ENCODE measurements at places on chromosomes 4 and X.

DNA sequence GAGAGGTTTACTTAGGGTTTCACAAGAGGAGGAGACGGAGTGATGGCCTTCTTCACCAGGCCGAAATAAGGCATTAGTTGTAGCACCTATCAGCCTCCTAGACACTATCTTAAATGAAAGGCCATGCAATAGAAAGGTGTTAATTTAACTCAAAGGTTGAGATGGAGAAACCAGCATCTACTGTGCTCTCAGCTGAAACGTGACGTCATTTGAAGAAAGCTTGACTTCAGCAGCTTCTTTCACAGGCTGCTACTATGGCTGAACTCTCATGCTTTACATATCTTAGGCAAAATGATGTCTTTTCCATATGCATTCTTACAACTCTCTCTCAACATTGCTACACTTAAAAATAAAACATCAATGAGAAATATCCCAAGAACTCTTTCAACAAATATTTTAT, 99.6 kb downstream of the GUCY2F start:
- no peak for DNase-seq

- no peak for DNase-seq
Observed at GRCh38 chr4:71239365-71239764, 99.5 kb upstream of the SLC4A4 start.

DNA sequence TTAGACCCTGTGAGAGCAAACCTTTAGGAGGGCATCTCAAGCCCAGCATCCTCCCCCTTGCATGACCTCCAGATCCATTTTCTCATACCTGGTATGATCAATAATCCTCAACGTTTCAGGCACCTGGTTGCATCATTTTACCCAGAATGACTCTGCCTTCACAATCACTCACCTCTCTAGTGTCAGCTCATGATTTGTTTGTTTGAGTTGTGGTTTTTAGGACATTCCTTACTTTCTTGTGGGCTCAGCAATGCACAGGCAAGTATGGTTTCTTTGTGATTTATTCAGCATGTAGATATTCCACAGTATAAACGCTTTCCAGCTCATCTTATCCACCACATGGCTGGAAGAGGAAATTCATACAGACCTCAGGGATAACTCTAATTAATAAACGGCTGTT, 93.6 kb upstream of the CPEB2 start:
- DNase-seq, result no peak

DNA sequence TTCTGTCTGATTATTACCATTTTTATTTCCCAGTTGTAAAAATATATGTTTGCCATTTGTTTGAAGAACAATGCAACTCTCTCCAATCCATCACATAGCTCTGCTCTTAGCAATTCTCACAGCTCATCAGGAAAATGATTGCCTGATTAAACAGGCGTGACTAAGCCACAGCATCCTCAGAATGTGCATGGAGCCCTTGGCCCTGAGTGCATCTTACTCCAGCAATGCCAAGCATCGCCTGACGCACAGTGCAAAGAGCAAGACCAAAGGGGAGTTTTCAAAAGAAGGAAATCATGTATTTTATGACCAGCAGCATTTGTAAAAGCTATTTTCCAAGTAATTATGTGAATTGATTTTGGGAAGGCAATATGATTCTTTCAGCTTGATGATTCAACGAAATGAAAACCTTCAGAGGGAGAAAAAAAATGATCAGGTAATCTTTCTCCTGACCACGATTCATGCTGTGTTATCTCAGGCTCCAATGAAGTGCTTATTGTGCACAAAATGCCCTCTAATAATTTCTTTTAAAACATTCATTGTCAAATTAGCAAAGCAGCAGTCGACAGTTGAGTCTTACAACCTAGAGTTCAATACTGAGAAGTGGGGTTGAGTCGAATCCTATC, 138.0 kb upstream of the FAM9B start:
- DNase-seq, result no peak

DNA sequence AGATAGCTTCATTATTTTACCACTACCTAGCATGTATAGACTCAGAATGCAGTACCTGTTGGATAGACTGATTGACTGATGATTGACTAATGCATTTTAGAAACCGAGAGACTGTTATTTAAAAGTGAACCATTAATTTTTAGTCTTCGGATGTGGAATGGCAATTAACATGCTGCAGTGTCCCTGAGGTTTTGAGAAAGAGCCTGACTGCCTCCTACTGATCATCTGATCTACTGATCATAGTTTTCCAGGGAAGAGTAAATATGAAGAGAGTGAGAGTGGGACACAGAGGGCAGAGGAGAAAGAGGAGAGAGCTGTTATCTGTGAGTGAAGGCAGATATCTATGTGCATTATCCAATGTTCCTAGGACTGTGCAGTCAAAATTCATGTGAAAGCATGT, 764.7 kb downstream of the TRIML1 start:
- no peak for DNase-seq

DNA sequence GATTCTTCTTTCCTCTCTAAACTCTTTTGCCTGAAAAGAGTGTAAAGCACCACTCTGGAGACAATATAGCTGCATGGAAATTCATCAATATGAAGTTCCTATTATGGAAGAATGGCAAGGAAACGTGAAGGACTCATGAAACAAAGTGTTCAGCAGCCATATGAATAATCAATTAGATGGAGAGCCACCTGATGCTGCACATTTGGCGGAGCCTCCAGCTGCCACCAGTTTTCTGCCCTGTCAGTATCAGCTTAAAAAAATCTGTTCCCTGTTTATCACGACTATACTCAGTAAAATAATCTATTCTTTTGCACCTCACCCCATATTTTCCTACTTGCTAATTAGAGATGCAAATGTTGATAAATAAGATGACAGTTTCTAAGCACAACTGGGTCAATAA, 276.0 kb downstream of the UNC5C start:
- DNase-seq, result no peak

DNA sequence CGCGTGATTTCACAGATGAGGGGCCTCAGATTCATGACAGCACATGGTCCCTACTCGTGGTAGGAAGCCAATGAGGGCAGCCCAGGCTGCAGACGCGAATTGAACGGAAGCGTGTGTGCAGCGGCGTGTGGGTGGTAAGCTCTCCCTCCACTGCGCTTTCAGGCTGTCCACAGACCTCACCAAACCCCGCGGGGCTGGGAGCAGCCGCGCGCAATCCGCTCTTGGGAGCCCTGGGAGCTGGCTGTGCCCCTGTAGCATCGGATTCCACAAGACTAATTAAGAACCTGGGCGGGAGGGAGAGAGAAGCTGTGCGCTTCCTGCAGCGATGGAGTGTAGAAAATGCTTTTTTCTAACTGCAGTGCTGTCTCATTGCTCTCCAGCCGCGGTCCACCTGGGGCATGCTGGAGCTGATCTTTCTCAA, 134.9 kb downstream of the STOX2 start:
- no peak for DNase-seq
